Hepatic stellate cell (primary cell): ENCODE measurements at places on chromosomes 6 and 20.

GRCh38 chr20:51797357-51798025 lies 4.8 kb downstream of the SALL4 start:
- DNase-seq = no peak

GRCh38 chr6:91715171-91715805 lies 1128.4 kb upstream of the MAP3K7 start:
- no peak for DNase-seq

- DNase-seq = no peak
Observed at GRCh38 chr6:168192195-168192900, 113.3 kb upstream of the FRMD1 start.

DNA sequence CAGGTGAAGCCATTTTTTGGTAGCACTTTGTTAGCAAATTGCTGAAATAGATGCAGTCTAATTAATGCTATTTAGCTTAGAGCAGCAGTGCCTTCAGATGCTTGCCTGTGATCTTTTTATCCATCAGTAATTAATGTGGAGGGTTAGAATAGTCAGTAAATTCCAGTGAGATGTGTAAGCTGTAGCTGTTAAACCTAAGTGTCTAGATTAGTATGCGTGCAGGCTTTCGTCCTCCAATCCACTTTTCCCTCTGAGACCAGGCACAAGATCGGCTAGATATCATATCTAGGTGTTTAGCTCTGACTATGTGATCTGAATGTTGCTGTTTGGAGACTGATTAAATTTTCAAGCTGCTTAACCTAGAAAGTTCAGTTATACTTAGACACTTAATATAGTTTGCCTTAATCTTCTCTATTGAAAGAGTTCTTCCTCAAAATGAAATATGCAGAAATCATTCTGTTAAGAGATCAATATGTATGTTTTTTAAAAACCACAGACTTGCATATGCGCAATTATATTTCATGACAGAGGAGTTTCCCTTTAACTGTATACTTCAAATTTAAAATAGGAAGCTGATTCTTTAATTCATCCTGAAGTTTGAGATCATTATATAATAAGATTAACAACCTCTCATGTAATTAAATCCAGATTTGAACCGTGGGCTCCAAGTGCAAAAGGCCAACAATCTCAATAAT lies 41.2 kb downstream of the XRN2 start:
- no peak for DNase-seq

DNA sequence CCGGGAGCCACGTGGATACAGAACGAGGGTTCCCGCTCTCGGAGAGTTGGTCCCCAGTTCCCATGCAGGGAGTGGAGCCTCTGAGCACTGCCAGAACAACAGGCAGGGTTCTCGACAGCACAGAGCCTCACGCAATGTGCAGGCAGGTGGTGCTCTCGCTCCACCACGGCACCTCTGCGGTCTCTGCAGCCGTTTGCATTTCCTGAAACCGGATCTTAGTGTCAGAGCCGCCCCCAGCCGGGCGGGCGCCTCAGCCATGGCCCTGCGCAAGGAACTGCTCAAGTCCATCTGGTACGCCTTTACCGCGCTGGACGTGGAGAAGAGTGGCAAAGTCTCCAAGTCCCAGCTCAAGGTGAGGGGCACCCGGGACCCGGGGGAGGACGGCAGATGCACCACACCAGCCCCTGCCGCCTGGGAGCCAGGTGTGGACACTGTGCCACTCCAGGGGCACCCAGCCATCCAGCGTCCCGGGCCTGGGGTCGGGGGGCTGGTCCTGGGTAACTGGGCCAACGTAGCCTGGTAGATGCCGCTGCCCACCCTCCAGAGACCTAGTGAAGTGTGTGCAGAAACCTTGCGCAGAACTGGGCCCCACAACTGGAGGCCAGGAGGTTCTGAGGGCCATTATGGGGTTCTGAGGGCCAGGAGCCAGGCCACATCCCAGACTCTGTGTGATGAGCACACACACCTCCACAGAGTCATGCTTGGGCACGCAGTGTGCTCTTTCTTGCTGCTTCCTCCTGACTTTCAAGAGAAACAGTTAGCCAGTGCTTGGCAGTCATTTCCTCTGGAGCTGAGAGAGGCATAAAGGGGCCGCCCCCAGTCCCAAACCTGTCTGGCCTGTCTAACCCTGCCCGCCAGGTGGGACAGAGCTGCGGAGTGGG lies at the start of gene DEF6:
DEF6 (plus strand) TSS at position 218 of the 881 bp plus-strand sequence; CDS start at position 257, 39 bp downstream.
- DNase-seq = peak; percentile 69

DNA sequence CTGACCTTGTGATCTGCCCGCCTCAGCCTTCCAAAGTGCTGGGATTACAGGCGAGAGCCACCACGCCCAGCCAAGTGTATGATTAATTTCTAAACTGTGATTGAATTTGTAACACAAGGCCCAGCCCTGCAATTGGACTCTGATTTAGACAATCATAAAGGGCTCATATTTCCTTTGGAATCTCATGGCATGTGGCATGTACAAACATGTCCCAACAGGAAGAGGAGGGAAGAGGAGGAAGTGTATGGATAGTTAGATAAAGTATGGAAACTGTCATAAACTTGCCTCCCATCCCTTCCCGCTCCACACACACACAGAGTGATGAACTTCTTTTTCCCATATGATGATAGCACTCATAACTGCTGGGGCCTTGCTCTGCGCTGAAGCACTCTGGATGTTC lies 27.2 kb upstream of the QKI start:
- no peak for DNase-seq

- no peak for DNase-seq
Observed at GRCh38 chr6:169142538-169142844, 111.2 kb downstream of the THBS2 start.

DNA sequence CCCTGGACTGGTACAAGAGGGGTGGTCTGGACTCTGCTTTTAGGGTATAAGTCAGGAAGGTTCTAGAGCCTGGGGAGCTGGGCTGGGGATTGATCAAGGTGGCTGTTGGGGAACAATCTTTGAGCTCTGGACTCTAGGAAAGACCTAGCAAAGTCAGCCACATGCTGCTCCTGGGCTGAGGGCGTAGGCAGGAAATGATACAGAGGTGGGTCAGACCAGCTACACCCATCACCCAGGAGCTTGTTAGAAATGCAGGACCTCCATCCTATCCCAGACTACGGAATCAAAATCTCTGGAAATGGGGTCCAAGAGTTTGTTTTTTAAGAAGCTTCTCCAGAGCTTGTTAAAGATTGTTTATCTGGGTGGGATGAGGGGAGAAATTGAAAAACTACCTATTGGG lies 9.4 kb downstream of the ADTRP start:
- DNase-seq = no peak

- no peak for DNase-seq
Observed at GRCh38 chr20:25529295-25529951, 55.9 kb downstream of the NINL start.

DNA sequence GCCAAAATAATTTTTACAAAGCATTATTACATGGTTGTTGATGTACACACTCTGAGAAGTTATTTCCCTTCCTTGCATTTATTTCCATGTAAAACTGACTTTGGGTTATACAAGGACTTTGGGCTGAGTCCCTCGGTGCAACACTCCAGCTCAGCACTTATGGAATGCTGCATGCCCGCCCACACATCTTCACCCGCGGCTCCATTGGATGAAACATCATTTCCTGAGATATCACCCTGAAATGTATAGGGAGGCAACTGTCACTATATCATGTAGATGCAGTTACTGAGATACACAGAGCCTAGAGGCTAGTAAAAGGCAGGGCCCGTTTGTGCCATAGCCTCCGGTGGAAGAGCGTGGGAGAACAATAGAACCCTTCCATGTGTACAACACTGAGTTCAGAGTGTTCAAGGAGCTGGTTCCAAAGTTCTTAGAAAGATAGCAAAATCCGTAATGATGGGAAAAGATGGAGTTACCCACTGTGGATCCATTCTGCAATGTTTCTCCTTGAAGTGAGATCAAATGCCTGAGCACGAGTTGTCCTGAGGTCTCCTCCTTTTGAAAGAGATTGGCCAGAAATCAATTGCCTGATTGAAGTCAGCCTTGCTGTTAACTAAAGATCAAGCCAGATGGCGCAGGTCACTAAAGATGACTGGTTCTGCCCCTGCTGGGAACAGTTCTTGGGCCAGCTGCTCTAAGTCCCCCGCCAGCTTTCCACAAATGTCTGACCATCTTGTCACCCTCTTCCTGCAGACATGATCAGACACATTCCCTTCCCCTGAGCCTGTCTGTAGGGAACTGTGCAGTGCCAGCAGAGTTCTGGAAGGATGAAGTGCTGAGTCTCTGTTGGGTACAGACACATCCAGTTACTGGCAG lies 100.9 kb upstream of the IYD start:
- DNase-seq = peak; percentile 9

- no peak for DNase-seq
Observed at GRCh38 chr6:167797476-167798265, 29.0 kb upstream of the AFDN start.

- peak; percentile 54 for DNase-seq
Observed at GRCh38 chr6:137764464-137764863, 102.6 kb upstream of the TNFAIP3 start.

DNA sequence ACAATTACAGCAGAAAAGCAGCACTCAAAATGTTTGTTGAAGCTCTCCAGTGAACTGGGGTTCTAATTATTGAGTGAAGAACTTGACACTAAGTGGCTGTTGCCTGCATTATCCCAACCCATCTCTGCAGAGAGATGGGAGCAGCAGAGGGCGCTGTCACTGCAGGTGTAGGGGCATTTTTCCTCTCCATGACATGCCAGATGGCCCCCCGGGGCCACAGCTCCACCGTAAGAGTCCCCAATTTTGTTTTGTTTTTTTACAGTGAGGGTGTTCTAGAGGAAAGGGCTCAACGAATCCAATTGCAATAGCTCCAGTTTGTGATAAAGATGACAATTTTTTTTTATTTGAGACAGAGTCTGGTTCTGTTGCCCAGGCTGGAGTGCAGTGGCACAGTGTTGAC lies 1.9 kb upstream of the FUCA2 start:
- DNase-seq = peak; percentile 14

GRCh38 chr6:107603006-107603370 lies 113.1 kb downstream of the SOBP start:
- DNase-seq = no peak

DNA sequence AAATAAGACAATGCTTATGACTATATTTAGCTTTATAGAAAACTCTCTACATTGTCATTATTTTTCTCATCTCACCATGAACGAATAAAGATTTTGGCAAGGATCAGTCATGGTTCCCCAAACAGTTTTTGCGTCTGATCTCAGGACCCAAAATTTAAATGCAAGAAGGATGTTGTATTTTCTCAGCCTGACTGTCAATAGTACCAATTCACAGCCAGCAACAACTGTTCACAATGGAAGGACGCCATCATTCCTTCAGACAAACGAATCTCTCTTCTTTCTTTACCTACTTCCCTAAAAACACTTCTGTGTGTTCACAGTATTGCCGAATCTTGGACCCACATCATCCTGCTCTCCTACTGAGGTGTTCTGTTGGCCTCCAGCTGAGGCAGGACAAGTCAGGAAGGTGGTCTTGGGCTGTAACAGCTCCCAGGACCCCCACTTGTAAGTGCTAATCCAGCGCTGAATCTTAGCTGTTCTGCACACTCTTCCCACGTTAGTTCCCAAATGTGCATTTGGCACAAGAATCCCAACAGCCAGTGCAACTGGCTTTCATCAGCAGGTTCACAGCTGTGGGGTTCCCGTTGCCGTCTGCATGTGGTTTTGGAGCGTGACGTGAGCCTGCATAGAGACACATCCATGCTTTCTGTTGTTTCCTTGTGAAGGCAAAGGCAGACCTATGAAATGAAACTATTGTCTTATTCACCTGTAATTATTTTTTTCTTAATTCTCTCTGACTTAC lies 600.0 kb downstream of the QKI start:
- DNase-seq = no peak

DNA sequence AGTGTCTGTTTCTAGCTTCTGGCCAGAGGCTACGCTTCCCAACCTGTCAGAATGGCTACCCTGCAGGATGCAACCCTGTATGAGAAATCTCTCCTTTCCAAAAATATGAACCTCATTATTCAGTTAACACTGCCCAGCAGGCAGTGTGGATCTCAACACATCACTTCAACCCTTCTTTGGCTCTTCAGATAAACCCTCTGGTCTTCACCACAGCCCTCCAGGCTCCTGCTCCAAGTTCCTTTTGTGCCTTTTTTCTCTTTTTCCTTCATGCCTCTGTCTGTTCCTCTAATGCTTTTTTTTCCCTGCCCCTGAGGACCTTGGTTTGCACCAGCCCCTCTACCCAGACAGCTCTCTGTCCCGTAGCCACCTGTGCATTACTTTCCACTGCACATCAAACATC lies 207.4 kb downstream of the MYLK4 start:
- DNase-seq = no peak

DNA sequence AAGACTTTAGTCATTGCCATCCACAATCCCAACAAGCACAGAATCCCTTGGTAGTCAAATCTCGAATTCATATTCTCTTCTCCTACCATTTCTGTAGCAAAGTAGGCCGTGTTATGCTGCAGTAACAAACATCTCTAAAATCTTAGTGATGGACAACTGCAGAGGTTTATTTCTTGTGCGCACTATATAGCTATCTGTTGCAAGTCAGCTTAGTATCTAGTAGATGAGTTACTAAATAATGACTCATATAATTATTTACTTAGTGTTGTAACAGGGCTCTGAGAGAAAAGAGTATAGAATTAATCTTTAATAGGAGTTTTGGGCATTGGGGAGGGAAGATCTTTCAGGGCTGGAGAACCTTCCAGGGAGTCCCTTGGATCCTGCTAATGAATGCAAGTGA lies 73.3 kb downstream of the CAP2 start:
- no peak for DNase-seq

DNA sequence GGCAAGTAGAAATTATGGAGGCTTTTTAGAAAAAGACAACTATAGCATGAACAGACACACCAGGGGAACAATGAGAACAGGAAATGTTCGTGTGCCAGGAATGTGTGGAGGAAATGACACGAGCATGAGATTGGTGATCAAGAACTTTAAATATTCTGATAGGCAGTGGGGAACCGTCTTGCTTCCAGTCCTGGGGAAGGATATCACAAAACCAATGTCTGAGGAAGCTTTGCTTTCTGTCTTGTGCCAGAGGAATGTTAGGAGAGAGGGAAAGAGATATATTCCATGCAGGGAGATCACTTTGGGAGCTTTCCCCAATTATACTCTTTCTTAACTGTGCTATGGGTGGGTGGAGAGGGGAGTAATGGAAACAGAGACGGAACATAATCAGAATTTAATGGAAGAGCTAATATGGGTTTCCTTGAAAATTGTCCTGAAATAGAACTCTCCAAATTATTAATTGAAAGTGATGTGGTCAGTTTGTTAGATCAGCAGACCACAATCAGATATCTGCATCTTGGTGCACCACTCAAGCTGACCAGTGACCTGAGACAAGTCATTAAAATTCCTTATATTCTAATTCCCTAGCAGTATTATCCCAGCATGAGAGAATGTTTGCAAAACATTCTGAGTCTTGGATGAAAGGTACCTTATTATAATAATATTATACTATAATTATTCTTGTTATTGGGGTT lies 178.2 kb downstream of the SOX4 start:
- DNase-seq = no peak

GRCh38 chr6:125957391-125957693 lies 772 bp downstream of the HINT3 start:
- no peak for DNase-seq

- no peak for DNase-seq
Observed at GRCh38 chr6:146928503-146928902, 275.7 kb upstream of the STXBP5 start.

DNA sequence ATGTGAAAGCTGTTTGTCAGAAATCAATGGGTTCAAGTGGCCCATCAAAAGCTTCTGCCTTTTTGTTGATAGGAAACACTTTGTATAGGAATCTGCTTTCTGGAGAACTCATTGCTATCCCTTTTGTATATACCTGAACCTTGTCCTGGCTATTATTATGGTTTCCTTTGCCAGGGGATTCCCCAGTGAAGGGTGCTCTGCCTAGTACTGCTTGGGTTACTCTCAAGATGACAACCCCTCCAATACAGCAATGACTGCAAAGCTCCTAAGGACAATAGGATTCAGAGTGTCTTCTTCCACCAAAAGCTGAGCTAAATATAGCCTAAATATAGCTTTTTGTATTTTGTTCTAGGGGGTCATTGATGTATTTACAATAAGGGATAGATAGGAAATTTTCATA lies 54.0 kb upstream of the PTPRK start:
- no peak for DNase-seq
